Activated CD4-positive, alpha-beta T cell treated with anti-CD3 and anti-CD28 coated beads, Interleukin-2, amount 50 U/mL, for 1 hour (primary cell): ENCODE measurements at places on chromosomes 2 and 18.

GRCh38 chr2:157269922-157270321, 12.4 kb downstream of the GALNT5 start:
- DNase-seq = no peak

- no peak for DNase-seq
These were observed 52.5 kb downstream of the ZNF516 start for GRCh38 chr18:76442413-76443171.

DNA sequence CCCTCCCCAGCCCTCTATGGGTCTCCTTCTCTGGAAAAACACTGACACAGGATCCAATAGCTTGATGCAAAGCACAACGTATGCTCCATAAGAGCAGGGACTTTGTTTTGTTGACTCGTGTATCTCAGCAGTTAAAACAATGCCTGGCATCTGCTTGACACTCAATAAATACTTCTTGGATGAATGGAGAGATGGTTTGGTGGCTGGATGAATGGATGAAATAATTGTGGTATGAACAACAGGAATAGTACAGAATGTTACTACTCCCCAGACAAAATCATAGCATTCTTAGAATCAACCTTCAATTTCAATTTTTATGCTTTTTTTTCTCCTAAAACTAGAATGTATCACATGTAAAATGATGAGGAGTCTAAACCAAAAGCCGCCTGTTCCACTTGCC, 57.4 kb downstream of the KCNE4 start:
- no peak for DNase-seq

DNA sequence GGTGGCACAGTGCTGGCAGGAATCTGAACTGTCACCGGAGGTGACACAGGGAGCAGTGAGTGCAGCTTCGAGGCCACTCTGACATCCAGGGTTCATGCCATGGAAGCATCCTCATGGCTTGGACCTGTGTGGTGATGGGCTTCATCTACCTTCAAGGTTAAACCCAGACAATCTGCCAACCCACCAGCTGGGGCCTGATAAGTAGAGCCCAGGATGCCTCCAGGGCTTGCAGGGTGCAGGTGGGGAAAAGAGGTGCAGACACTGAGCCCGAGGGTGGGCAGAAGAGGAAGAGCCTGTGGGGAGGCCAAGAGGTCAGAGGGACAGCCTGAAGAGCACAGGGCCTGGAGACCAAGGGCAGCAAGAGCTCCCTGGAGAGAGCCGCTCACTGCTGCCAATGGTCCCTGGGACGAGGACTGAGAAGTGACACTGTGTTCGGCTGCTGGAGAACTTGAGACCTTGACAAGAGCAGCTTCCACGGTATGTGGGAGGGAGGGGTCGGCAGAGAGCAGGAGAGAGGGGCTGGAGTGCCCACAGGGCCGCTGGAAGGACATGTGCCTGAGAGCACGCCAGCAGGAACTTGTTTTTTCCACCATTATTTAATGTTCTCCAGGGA, 8.1 kb upstream of the HES6 start:
- no peak for DNase-seq

DNA sequence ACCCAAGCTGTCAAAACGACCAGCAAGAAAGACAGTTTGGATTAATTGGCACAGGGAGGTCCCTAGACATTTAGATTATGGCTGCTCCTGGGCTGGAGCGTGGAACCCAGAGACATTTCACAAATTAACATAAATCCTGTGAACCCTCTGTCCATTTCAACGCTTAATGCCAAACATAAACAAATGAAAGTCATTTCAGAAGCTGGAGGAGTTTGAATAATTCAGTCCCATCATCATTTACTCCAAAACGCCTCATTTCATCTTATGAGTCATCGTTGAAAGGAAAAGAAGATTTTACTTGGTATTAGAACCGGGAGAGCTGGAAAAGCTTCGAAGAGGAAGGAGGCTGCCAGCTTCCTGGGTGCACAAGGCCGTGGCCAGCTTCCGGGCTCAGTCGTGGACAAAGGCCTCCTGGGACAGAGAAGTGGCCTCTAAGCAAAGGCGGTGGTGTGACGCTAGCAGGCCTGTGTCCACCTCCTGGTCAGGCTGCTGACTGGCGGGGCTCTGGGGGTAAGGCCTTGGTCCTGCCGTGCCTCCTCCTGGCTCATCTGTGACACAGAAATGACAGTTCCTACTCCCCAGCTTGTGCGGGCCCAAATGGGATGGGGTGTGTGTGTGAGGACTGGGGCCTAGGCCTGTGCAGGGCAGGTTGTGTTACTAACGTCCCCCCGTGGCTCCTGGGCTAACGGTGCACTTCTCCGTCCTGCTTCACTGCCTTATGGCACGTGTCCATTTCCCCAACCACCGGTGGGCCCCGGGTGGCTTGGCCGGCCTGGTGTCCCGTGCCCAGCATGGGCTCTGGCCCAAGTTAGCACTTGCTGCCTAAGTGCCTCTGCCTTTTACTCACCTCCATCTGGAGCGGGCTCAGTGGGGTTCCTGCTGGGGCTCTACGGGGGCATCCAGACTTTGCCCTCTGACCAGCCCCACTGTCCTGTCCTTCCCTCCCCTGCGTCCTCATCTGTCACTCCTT, 71.6 kb downstream of the RRM2 start:
- DNase-seq = no peak

GRCh38 chr2:28086611-28087010, 196.1 kb downstream of the BABAM2 start:
- no peak for DNase-seq

GRCh38 chr2:96832754-96833507, 10.9 kb downstream of the ANKRD23 start:
- no peak for DNase-seq

GRCh38 chr2:223549215-223549614, 52.9 kb downstream of the SCG2 start:
- DNase-seq = peak; percentile 1

- DNase-seq = no peak
These were observed 56.7 kb downstream of the ABCB11 start for GRCh38 chr2:168974428-168974827.

DNA sequence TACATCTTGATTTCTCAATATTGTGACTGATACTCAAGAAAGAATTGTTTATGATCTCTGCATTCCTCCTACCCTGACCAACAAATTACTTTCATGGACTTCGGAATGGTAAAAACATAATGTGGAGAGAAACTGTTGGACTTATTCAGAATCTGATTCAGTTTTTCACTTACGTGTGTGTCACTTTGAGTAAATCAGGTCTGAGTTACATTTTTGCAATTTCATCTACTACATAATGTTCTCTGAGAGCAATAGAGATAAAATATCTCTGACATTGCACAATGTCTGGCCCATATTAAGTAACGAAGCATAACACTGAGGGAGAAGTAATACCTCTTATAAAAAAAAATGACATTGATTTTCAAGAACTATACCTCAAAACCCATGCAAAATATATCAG, 1337.9 kb upstream of the CHAC2 start:
- DNase-seq = no peak

DNA sequence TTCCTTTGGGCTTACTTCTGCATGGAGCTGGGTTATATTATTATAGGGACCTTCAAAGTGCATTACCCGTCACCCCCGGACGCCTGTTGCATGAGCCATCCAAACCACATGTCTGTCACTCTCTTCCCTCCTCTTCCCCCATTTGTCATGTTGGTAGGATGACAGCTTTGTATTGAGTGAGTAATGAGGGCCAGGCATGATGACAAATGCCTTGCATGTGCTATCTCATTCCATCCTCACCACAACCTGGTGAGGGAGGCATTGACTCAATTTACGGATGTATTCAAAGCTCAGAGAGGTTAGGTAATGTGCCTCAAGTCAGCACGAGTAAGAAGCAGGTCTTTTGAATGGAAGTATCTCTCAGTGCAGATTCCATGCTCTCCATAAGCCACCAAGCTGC, 510.5 kb upstream of the TNP1 start:
- DNase-seq = no peak

DNA sequence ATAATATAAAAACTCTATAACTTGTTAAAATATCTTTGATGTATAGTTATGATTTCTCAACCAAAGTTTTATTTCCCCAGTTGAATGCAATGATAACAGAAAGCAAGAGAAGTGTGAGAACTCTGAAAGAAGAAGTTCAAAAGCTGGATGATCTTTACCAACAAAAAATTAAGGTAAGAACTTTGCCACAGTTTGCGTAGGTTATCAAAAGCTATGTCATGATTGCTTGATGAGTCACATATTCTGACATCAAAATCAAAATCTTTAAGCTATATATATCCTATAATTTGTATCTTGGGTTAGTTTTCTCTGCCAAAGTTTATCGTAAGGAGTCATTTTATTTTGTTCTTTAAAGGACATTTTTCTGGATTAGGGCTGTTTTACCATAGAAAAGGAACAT, 35.0 kb downstream of the NDC80 start:
- no peak for DNase-seq

DNA sequence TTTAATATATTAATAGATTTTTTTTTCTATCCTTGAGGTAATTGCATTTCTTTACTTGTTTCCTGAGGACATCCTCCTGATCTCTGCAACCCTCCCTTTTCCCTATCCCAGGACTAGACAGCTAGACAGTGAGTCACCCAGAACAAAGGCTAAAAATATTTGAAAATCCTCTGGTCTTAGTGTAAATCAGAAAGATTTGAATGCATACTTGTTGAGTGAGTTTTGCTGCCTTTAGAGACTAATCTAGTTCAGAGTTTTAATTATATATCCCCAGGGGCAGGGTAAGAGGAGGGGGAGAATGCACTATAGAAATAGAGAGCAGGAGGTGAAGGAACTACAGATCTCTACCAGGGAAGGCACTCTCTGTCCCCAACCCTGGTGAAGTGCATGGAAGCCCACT, 202.3 kb upstream of the TCF4 start:
- DNase-seq = no peak

DNA sequence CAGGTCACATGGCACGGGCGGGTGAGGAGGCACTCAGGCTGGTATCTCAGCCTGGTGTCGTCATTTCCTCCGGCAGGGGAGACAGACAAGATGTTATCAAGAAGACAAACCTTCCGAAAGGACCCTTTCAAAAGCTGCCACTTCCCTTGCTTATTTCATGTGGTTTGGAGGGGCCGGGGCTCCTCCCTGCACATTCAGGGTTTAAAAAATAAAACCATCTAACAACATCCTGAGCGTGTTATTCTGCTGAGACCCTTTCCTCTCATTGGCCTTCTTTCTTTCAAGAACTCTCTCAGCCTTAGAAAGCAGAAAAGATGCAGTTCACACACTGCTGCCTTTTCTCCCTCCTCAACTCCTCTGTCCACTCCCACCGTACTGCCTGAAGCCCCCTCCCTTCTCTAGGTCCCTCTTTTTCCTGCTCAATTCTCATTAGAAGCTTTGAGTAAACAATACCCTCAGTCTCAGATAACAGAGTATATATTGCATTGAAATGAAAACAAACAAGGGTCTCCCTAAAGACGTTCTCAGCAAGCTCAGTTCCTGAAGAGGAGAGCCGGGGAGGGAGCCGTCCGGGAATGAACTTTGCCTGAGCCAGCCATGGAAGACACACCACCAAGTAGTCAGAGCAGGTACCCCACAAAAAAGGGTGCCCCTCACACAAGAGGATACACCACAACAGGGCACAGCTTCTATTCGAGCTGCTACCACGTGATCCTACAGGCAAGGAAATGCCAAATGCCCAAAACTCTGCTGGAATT, 9.7 kb downstream of the SMAD7 start:
- DNase-seq = peak; percentile 84

- no peak for DNase-seq
These were observed 37.7 kb downstream of the ZNF407 start for GRCh38 chr18:74635224-74635975.

DNA sequence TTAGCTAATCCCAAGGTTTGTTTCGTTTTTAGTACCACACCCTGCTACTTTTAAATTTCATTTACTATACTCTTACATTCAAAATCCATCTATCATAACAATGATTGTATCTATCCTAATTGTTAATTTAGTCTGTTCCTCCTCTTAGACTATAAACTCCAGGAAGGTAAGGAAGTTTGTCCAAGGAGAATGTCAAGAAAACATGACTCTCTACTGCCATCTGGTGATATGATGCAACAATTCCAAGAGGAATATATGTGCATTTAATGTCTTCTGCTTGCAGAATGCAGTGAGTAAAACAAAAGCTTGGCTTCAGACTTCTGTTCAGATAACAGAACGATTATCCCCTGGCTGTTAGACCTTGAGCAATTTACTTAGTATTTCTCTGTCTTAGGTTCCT, 1267.1 kb downstream of the LRP1B start:
- no peak for DNase-seq

GRCh38 chr2:148876595-148877402, 1.8 kb downstream of the KIF5C start:
- DNase-seq = peak; percentile 43

DNA sequence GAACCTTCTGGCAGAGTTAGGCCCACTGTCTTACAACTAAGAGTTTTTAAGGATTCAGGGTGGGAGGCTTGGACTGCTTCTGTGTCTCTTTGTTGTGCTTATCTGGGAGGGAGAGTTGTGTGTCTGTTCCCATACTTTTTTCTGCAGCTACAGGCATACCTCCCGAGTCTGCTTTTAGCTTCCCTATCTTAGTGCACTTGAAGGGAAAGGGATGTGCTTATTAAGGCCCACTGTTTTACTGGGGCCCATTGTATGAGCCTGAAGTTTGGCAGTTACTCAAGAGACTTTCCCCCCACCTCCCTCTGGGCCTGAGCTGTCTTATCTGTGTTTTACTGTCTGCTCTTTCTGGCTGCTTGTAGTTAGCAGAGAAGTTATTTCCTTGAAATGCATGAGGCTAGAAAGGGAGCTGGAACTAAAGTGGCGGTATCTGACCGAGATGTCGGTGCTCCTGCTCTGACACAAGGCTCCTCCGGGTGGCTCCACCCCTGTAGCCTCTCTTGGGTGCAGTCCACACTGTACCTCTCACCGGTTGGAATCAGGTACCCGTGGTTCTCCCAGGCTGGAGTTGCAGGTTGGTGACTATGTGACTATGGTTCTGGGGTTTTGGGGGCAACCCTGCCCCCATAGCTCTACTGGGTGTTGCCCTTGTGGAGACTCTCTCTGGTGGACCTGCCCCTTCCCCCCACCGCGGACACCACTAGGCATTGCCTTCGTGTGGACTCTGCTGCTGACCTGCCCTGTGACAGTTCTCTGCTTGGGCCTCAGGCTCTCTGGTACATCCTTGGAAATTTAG, 12.9 kb downstream of the UBR3 start:
- no peak for DNase-seq

GRCh38 chr2:6290217-6291015, 575.3 kb downstream of the CMPK2 start:
- no peak for DNase-seq

- DNase-seq = no peak
These were observed 47.7 kb downstream of the ZC3H15 start for GRCh38 chr2:186533717-186534116.

GRCh38 chr18:9364242-9364641, 29.7 kb downstream of the TWSG1 start:
- no peak for DNase-seq

- DNase-seq = no peak
These were observed 71.6 kb upstream of the CHRNA1 start for GRCh38 chr2:174835797-174836255.

- no peak for DNase-seq
These were observed 189.3 kb downstream of the KCNS3 start for GRCh38 chr2:18067588-18068384.
